ENCODE measurements at places on chromosomes 1 and 21.

DNA sequence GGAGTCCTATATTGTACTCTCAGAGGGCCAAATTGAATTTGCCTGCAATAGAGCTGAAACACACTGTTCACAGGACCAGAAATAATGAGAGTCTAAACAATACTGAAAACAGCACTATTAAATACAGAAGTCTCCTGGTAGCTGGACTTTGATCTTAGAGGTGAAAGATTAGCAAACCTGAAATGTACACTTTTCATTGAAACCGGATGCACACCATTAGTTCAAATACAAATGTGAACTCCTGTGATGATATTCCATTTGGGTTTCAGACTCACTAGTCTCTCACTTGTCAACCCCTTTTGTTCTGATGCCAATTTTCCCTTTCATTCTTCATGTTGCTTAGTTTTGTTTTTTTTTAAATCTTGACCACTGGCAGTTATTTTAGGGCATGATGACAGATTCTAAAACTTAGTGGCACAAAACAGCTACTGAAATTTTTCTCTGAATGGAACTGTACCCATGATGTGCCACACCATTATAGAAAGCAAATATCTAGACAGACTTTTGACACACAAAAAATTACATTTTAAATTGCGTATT, 5.9 kb upstream of the TNFSF4 start:
- DNase-seq, result no peak

DNA sequence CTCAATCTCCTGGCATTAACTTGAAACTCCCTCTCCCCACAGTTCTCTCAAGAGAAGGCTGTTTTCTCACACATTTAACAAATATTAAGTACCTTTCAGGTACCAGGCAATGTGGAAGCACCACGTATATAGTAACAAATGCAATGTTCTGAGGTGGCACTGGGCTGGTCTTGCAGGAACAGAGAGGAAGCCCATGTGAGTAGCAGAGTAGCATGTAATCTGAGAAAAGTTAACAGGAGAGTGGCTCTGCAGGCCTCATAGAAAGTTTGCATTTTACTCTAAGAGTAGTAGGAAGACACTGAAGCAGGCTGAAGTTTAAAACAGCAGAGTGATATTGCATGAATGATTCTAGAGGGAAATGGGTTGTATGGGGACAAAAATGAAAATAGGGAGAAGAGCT, 21.0 kb downstream of the ZNF281 start:
- DNase-seq, result no peak

DNA sequence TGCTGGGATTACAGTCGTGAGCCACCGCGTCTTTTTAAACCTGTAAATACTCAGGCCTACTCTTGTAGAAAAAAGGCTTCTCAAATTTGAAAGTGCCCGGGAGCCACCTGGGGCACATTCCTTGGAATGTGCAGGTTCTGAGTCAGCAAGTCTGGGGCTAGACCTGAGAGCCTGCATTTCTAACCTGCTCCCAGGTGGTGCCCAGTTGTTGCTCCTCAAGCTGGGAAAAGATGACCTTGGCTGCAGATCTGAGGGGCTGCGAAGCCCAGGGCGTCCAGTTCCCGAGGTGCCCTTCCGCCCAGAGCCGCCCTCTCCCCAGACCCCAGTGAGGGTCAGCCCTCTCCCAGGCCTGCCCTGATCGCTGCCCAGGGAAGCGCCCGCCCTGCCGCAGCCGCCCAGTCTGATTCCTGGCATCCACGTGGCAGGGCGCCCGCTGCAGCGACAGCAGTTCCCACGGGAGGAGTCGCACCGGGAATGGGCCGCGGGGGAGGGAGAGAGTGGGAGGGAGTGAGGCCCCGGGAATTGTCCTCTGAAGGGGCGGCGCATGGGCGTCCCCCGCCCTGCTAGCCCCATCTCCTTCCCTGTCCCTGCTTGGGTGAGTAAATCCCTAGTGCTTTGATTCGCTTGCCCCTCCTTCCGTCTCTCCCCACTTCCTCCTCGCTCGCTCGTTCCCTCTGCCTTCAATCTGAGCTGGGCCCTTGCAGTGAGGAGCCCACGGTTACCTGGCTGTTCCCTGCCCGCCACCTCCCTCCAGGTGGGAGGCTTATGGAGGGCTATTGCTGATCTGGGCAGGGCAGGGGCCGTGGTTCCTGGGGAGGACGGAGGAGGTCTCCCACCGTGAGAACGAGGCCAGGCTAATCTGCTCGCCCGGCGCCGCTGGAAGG, 18.8 kb upstream of the TENT5B start:
- DNase-seq, result peak; percentile 12

GRCh38 chr1:26289158-26290059, 9.5 kb downstream of the SH3BGRL3 start:
- DNase-seq, result peak; percentile 91
